Kidney tubule cell (primary cell): ENCODE measurements at places on chromosomes 2 and 18.

DNA sequence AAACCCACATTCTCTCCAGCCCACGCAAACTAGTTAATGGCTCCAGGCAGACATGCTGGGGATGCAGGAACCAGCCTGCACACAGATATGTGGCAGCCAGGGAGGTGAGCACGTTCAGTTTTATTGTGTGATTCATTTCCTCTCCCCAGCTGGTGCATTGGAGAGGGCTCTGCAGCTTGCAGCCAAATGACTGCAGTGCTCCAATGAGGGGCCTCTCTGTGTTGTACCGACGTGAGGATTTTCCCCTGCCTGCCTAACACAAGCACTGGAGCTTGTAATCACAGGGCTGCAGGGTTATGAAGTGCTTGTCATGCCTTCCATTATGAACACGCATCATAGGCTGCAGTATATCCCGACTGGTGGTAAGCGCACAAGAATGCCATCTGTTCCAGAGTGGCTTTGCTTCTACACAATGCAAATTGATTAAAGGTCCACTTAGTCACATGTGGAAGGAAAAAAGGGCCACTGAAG lies 92.3 kb upstream of the THUMPD2 start:
- peak; percentile 64 for DNase-seq

- DNase-seq, result no peak
Measured at GRCh38 chr2:7444626-7445025, 527.4 kb downstream of the RNF144A start.

- DNase-seq, result no peak
Measured at GRCh38 chr2:151780938-151781337, 46.7 kb upstream of the NEB start.

GRCh38 chr2:62334440-62335058 lies 138.6 kb downstream of the B3GNT2 start:
- peak; percentile 9 for DNase-seq

DNA sequence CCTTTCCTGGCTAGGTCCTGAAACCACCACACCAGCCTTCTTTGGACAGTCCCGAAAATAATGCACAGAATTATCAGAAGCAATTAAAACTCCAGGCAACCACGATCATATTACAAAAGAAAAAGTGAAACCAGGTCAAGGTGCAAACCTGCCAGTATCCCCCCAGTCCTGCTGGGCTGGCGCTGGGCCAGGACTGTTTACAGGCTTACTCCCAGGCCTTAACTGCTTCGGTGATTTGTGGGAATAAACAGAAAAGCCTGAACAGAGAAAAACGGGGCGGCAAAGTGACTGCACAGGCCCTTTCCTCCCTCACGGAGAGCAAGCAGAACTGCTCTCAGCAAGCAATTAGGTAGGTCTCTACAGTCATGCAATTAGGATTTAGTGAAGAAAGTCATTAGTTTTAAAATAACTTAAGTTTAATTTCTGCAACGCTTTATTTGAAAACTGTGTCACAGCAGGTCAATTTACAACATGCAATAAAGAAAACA lies 1.3 kb downstream of the HDAC4 start:
- DNase-seq, result peak; percentile 37

- no peak for DNase-seq
Measured at GRCh38 chr2:8720741-8721140, 38.9 kb downstream of the ID2 start.
